ENCODE measurements at places on chromosomes 7 and 10.

DNA sequence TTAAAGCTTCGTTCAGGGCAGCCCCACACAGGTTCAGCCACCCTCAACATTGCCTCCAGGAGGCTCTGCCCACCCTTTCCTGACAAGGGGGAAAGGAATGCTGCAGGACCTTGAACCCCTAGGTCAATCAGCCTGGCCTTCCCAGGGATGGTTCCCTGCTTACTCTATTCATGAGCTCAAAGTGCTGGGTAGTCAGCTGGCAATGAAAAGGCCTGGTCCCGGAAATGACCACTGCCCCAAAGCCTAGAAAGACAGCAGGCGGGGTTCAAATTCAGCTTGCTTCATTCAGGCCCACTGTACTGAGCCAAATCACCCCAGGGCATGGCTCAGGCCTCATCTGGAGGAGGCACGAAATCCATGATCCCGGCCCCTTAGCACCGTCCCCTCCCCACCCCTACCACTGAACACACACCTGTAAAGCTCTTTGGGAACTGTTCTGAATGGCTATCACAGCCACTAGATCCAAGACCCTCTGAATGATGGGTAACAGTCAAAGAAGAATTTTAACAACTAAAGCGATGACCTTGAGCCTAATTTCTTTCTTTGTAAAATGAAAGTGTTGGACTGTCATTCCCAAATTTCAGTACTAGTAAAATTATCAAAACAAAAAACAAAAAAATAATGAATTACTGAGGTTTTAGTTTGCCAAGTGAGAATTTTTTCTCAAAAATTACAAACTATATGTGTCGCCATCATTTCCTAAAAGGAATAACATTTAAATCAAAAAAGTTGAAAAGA lies 1.0 kb downstream of the URGCP start:
- no peak for DNase-seq

DNA sequence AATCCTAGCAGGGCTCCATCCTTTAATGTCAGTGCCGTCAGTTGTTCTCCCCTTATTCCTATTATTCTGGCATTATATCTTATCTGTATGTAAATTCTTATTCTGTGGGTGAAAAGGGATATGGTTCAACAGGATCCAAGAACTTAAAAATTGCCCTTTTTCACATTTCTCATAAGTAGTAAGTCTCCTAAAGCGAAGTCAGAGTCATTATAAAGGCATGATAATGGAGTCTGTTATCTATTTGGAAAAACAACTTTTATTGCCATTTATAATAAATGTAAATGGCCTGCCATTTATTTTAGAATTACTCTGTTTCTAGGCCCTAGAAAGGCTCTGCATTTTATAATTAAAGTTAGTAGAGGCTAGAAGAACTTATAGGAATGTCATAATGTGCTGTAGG lies 31.3 kb downstream of the SDK1 start:
- DNase-seq, result no peak

- DNase-seq, result no peak
Measured at GRCh38 chr7:520503-521161, 986 bp upstream of the PDGFA start.

DNA sequence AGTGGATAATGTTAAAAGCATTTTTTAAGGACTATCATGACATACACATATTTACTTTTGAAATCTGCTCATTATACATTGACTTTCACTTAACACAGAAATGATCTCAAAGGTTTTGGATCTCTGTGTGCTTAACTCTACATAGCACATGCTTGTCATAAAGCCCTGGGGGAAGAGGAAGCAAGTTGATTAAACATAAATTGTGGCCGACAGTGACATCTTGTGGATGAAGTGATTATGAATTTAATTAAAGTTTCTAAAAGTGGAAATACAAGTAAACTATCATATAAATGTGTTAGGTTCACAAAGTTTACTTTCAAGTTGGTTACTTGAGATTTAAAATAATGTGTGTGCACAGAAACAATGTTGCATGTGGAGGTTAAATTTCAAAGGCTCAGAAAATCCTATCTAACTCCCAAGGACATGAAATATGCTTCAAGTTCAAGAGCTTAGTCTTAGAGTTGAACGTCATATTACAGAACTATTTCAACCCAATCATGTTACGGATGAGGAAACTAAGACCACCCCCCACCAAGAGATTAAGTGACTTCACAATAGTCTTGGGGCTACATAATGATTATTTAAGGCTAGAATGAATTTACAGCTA lies 1247.8 kb downstream of the GATA3 start:
- DNase-seq, result no peak

DNA sequence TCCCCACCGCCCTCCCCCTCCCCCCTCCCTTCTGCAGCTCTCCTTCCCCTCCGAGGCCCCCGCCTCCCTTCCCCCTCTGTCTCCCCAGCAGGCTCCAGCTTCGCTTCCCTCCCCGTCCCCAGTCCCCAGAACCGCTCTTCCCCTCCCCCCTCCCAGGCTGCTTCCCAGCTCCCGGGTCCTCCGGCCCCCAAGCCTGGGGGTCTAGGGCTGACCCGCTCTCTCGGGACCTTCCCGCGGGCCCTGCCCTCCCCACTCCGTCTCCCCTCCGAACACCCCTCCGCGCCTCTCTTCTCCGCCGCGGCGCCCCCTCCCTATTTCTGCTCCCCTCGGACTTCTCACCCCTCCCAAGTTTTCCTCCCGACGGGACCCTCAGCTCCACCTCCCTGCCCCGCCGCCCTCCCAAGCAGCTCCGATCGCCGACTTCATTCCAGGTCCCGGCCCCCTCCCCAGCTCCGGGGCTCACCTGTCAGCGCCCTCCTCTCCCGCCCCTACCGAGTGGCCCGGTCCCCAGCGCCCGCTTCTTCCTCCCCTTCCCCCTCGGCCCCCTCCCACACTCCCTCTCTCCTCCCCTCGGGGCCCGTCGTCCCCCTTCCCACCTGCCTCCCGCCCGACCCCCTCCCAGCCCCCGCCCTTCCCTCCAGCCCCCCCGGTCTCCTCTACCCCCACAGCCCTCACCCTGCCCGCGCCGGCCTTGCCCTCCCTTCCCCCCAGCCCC lies 990 bp downstream of the ZNF467 start:
- no peak for DNase-seq

GRCh38 chr10:90274721-90275468 lies 573.5 kb downstream of the KIF20B start:
- no peak for DNase-seq

GRCh38 chr7:87128861-87129267 lies 23.4 kb upstream of the DMTF1 start:
- DNase-seq, result no peak

- no peak for DNase-seq
Measured at GRCh38 chr10:87927091-87927490, 63.7 kb downstream of the PTEN start.

DNA sequence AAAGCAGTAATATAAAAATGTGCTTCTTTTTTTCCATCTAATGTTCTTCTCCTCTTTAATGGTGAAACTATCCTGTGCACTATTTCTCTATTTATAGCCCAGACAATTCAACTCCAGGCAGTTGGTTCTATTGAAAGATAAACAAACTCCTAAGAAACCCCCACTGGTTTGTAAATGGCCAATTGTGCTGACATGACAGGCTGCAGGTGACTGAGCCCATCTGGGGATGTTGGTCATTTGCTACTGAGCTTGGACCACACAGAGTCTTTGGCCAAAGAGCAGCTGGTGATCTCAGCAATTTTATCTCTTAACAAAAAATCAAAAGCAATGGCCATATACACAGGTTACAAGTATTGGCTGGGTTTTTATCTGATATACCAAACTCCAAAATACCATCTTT lies 631.8 kb upstream of the CELF2 start:
- no peak for DNase-seq

DNA sequence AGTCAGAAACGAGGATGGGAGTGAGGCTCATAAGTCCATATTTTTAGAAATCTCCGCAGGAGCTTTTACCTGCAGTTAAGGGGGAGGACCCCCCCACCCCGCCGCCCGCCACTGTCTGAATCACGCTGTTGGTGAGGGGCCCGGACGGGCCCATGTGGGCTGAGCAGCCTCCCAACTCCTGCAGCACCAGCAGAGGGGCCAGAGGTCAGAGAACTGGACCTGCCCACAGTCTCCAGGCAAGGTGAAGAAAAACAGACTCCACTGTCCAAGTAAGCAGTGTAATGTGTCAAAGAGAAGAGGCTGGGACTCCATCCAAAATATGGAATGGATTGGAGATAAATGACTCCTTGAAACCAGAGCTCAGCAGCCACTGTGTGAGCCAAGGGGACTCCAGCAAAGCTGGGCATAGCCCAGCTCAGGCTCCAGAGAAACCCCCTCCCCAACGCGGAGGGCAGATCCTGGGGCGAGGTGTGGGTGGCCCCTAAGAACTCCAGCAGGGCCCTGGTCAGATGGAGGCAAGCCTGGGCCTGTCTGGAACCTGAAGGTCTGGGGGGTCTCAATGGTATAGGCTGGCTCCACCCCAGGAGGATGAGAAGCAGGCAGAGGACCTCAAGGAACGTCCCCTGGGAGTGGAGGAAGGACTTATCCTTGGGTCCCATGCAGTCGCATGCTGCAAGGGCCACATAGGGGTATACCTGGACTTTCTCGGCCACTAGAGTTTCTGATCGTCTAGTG lies 128.5 kb upstream of the TNS3 start:
- no peak for DNase-seq

- DNase-seq, result peak; percentile 22
Measured at GRCh38 chr7:29471444-29472138, 92.0 kb upstream of the PRR15 start.

GRCh38 chr10:124086787-124087671 lies 6.4 kb downstream of the CHST15 start:
- DNase-seq, result no peak

DNA sequence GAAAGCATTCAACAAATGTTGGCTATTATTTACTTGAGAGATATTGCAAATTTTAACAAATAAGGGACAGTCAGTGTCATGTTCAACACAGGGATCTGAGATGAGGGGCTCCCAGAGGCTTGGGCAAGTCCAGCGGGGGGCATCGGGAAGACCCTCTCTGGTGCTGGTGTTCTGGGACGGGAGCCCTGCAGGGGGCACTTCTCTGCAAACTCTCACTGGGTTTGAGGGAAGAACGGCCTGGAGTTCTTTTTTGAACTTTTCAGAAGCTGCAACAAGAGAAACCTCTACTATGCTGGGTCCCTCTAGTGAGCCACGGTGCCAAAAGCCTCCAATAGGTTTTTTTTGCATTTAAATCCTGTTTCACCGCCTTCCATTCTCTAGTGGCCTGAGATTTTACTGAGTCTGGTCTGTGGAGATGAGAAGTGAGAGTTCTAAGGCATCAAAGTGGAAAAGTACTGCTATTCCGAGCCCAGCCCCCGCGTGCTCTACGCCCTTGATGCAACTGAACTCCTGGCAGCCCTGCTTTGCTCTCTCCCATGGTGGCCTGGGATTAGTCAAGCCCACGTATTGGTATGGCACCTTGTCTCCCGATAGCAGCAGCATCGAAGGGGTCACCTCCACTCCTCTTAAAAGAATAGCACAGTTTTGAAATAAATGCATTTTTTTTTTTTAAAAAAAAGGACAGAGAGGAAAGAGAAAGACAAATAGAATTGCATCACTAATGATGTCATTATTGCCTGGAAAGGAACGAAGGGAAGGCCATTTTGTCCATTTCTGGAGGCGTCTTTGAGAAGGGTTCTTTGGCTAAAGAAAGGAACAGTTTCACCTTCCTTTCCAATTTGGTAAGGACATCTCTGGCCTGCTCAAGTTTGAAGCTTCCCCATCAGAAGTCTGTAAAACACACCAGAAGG lies 43.5 kb downstream of the CLEC2L start:
- DNase-seq, result no peak

DNA sequence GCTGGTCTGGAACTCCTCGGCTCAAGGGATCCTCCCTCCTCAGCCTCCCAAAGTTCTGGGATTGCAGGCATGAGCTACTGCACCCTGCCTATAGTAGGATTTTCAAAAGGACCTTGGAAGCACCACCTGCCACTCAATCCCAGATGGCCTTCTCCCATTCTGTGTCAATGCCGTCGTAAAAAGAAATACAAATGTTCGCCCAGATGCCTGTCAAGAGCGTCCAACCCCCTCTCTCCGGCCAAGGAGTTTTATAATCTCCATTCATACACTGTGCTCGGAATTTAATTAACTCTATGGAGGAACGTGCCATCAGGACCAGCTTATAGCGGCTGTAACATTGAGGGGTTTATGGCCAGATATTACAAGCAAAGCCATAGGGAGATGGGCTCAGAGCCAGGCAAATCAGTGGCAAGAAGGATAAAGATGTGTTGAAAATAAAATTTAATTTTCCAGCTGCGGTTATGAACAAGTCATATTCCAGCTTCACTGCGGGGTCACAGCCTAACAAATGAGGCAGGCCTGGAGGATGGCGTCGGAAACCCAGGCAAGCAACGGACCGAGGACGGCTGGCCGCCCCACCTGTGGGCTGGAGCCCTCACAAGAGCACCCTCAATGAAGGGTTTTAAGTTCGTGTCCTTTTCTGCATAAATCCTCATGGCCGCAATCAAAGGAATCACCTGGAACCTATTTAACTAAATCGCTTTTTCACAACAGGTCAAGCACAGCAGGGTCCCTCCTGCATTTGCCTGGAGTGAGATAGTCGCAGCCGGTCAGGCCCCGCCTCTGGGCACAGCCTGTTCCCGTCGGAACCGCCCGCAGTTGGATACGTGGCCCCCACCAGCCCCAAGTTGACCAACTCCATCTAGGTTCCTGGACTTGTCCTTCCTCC lies 374.5 kb upstream of the FOXK1 start:
- no peak for DNase-seq

DNA sequence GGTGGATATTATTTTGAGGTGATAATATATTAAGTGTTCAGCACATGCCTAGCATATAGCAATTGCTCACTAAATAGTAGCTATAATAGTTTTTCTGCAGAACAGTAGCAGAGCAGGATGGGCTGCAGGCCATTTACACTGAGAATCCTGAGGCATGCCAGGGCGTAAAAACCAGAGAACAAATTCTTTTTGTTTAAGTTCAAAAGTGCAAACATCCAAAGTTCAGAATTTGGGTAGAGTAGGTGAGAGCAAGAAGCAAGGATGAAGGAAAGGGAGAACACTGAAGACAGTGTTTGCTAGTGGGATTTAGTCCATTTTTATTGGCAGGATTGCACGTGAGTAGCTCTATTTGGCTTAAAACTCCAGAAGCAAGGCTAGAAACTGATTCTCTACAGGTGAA lies 72.0 kb upstream of the RHOBTB1 start:
- no peak for DNase-seq

GRCh38 chr7:158057446-158057845 lies 530.2 kb downstream of the PTPRN2 start:
- DNase-seq, result no peak

GRCh38 chr7:100818366-100818765 lies 9.0 kb downstream of the EPHB4 start:
- no peak for DNase-seq

- DNase-seq, result peak; percentile 84
Measured at GRCh38 chr7:108459922-108460551, 3.8 kb upstream of the NRCAM start.

GRCh38 chr7:129599174-129599573 lies 12.3 kb upstream of the NRF1 start:
- DNase-seq, result no peak

DNA sequence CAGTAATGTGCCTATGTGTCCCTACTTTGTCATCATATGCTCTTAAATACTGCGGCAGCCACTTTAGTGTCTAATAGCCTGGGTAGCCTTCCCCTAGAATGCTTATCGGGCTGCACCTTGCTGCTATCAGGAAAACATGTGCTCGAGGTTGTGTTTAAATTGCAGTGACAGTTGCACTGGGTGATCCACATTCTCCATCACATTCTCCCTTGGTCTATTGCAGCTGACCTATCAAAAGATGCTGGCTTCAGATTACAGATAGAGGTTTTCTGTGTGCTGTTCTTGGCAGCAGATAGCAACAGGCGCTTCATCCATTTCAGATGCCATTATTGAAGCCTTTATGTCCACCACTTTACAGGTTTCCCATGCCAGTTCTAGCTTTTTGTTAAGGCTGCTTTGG lies 130.1 kb upstream of the MDFIC start:
- DNase-seq, result no peak

- DNase-seq, result no peak
Measured at GRCh38 chr10:114044247-114045135, 825 bp downstream of the ADRB1 start.
